Left ventricle myocardium superior (tissue), 1 donor: ENCODE measurements at places on chromosomes 1 and 21. TPM values are rescaled to one million over a fixed set of nuclear protein-coding genes. Genes with fewer than 3 reads are reported as not detected.

CAPZB gene
- total RNA-seq, result 252 TPM

PTTG1IP gene
- total RNA-seq, result 143 TPM

PLXNA2 gene
- 12.1 TPM for total RNA-seq

TTC4 gene
- 13.2 TPM for total RNA-seq

CELA2A gene
- total RNA-seq, result not detected

FAM167B gene
- 9.1 TPM for total RNA-seq

FCGR3A gene
- 19.9 TPM for total RNA-seq

SLC22A15 gene
- total RNA-seq, result 11.5 TPM

OR2L5 gene
- not detected for total RNA-seq

GJC2 gene
- 1.7 TPM for total RNA-seq

DNAH14 gene
- 5.5 TPM for total RNA-seq

TADA1 gene
- total RNA-seq, result 9.6 TPM

URB2 gene
- total RNA-seq, result 2.9 TPM

WNT3A gene
- total RNA-seq, result not detected
